Neural crest cell (in vitro differentiated cells): ENCODE measurements at places on chromosomes 6 and 20.

DNA sequence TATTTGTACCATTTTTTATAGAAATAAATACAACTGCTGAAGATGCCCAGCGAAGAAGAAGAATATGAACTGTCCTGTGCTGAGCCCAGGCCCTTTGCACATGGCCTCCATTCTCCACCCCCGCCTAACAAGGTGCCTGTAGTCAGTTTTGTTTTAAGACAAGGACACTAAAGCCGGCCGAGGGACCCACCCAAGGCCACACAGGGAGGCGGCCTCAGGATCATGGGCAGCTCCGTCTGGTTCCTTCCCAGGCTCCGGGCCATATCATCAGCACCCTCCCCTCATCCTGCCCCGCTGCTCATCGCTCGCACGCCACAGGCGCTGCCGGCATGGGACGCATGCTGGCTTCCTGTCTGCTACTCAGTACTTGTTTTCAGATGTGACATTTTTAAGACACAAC, 21.3 kb downstream of the PSMG4 start:
- no peak for DNase-seq

DNA sequence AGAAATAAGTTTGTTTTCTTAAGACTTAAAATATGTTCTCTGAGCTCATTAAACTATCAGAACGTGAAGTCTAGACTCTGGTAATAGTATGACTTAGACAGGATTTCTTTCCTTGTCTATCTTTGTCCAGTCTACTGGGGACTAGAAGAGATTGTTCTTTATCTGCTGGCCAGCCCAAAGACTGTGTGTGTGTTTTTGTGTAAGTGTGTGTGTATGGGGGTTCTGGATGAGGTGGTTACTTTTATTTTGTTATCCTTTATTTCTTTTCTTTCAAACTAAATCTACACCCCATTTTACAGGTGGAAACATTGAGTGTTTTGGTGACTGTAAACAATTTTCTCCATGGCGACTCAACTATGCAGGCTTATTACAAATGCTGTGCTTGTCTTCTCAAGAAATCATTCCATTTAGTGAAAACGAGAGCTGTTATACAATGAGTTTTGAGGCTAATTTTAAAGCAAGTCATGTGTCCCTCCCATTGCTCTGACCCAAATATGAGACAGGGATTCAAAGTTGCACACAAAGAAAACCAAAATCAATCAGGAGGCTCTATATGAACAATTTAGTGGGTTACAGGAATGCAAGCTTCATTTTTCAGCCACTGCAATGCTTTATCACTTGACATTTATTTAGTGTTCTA, 97.6 kb downstream of the ELOVL5 start:
- no peak for DNase-seq

GRCh38 chr6:2884804-2885203, 18.3 kb downstream of the SERPINB9 start:
- no peak for DNase-seq

GRCh38 chr6:100965067-100965466, 83.9 kb upstream of the ASCC3 start:
- no peak for DNase-seq

GRCh38 chr20:20000211-20000968, 16.8 kb upstream of the NAA20 start:
- DNase-seq: no peak
